SK-N-SH treated with all-trans-retinoic acid at 6 μM for 48 hours (cell line): ENCODE measurements at places on chromosomes 7 and 10.

GRCh38 chr7:21945454-21946221, at the start of gene CDCA7L:
Gene CDCA7L, minus strand, starts transcription at chr7:21945899. Its CDS starts 95 bp downstream, at chr7:21945804.
- peak; percentile 94 for ATAC-seq

DNA sequence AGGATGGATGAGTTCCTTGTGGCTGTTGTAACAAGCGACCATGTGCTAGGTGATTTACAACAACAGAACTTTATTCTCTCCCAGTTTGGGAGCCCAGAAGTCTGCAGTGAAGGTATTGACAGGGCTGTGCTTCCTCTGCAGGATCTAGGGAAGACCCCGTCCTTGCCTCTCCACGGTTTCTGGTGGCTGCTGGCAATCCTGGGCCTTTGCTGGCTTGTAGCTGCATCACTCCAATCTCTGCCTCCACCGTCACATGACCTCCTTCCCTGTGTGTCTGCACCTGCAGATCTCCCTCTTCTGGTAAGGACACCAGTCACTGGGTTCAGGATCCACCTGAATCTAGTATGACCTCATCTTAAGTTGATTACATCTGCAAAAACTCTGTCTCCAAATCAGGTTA, 115.6 kb downstream of the GLRX3 start:
- ATAC-seq, result no peak

DNA sequence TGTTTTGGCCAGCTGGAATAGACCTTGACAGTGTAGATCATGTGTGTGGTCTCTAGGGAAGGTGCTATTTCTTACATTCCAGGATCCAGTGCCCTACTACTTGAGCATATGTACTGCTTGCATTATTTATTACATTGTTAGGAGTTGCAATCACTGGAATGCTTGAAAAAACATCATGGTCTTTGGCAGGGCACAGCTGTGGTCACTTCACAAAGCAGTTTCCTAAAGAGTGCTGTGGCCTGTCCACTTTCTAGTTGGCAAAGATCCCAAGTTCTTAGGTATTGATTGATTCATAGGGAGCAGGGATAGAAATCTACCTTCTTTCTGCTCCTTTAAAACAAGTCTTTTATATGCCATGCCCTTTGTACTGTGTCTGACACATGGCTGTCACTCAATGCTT, 4.6 kb downstream of the C7orf25 start:
- ATAC-seq, result no peak

DNA sequence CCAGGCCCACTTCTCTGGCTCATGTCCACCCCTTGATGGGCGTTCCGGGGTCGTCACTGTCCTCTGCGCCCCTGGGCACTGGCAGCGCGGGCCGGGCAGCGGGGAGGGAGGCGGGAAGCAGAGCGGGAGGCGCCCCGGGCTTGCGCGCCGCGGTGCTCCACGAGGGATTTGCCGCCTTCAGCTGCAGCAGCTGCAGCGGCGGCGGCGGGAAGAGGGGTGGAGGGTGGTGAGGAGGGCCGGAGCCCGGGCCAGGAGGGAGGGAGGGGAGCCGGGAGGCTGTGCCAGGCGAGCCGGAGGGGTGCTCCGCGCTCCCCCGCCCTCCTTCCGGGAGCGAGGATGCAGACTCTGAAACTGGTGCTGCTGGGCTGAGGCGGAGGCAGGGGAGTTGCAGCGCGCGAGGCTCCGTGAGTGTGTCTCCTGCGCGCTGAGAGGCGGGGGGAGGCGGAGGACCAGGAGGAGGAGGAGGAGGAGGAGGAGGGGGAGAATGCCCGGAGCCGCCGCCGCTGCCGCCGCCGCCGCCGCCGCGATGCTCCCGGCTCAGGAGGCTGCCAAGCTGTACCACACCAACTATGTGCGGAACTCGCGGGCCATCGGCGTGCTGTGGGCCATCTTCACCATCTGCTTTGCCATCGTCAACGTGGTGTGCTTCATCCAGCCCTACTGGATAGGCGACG, at the start of gene LHFPL3:
TSS of gene LHFPL3 (plus strand) at position 308 of the 674 bp plus-strand sequence.
- ATAC-seq, result peak; percentile 70

DNA sequence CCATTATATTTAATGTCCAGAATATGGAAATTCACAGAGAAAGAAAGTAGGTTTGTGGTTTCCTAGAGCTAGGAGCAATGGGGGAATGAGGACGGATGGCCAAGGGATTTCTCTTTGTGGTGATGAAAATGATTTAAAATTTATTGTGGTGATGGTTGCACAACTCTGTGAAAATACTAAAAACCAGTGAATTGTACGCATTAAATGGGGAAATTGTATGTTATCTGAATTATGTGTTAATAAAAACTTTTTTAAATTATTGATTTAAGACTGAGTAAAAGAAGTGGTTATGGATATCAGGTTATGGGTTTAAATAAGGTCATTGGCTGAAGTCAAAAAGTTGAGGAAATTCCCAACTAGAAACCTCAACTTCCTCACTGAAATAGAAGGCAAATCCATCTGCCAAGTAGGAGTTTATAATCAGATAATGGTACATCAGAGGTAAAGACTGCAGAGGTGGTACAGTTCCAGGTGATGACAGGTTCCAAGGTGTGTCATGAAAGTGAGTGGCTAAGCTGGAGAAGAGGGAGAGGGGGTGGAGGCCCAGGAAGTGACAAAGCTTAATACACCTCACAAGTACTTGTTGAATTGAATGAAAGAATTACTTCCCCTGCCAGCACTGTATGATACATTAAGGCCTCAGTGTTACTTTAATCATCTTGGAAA, 68.9 kb upstream of the CCDC71L start:
- ATAC-seq, result no peak

DNA sequence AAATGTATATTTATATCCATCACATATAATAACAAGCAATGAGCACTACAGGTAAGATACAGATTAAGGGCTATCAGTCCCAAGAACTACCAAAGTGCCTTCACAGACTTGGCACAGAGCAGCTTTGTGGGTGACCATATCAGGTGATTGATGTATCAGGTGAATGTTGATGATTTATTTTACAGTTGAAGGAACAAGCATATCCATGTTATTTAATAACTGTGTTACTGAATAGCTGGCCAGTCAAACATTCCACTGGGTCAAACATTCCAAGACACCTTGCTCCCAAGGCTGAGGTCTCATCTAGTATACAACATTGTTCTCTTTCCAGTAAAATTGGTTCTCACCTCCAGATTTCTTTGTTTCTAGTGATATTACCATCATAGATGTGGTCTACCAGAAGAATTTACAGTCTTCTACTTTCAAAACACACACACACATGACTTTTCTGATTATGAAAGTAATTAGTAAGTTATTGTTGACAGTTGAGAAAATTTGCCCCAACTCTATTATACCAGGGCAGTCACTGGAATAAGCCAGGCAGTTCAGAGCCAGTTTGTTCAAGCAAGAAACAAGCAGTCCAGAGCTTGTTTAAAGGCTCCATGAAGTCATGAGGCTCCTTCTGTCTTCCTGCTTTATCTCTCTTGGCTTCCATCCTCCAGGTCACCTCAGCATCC, 68.2 kb downstream of the ELAPOR2 start:
- no peak for ATAC-seq

DNA sequence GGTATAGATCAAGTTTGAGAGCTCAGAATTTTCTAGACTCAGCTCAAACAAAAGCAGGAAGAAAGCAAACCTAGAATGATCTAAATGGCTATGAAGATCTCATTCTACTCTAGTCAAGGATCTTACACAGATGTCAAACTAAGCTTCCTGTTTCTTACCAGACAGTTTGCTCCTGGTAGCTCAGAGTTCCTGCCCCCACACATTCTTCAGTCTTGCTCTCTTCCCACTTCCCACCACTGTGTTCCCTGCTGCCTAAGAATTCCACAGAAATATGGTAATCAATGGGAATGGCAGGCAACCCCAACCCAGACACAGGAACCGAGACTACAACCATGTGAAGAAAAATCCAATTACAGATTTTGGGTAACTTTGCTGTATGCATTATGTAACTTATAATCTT, 133.4 kb upstream of the PTN start:
- ATAC-seq, result peak; percentile 60; the same call in 1 of the 3 replicates

DNA sequence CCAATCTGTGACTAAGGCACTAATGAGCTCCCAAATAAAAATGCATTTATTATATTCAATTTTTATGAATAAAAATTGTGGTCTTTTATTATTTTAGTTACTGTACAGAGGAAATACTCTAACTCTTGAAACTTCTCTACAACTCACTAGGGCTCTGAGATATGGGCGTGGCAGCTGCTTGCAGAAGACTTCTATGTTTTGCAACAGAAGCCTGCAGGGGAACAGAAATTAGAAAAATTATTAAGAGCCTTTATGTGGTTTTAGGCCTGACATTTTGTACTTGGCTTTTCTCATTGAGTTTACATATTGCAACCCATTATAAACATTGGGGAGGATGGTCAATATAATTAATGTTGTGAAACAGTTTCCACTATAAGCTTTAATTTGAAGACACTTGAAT, 581.4 kb downstream of the TNS3 start:
- ATAC-seq, result no peak

DNA sequence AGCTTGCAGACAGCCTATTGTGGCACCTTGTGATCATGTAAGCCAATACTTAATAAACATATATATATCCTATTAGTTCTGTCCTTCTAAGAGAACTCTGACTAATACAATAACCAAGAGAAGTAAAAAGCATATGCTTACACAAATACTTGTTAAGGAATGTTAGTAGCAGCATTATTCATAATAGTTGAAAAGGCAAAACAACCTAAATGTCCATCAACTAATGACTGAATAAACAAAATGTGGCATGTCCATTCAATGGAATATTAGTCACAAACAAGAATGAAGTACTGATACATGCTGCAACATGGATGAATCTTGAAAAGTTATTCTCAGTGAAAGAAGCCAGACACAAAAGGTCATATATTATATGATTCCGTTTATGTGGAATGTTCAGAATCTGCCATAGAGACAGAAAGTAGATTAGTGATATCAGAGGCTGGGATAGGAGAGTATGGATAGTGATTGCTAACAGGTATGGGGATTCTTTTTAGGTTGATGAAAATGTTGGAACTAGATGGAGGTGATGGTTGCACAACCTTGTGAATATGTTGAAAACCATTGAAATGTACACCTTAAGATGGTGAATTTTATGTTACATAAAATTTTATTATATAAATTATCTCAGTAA, 112.5 kb upstream of the UNC5B start:
- no peak for ATAC-seq

DNA sequence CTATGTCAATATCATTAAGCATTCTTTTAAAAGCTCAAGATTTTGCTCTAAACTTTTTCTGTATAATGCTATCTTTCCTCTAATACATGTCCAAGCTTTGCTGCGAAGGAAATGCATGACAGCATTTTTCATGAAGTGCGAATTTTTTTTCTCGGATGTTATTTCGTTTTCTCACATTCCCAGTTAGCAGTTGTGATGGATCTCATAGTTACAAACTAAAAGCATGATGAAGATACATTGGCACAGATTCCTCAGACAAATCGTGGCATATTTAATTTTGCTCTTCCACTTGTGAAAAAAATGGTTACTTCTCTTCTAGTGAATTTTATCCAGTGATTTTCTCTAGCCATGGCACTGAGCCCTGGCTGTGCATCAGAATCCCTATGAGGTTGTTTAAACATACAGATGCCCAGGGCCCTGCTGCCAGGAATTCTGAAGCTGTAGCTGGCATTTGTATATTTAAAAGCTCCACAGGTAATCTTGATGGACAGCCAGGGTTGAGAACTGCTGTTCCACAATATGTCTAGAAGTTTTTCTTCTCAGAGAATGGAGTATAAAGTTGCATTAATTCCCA, 299.8 kb upstream of the NEBL start:
- ATAC-seq, result no peak

DNA sequence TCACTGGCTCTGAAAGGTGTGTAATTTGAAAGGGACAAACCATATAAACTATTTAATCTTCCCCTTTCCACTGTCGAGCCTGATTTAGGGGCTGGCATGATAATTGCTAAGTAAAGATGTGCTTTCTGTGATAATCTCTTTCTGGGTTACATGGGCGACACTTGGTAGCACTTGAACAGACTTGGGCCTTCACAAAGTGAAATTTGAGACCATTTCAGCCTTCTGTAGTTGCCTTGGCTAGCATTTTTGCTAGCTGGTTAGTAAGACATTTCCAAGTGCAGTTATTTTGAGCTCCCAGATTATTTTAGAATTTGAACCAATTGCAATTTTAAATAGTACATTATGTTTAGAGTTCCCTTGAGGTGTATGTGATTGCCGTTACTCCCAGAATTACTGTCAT, 432.7 kb upstream of the GALNT17 start:
- no peak for ATAC-seq

DNA sequence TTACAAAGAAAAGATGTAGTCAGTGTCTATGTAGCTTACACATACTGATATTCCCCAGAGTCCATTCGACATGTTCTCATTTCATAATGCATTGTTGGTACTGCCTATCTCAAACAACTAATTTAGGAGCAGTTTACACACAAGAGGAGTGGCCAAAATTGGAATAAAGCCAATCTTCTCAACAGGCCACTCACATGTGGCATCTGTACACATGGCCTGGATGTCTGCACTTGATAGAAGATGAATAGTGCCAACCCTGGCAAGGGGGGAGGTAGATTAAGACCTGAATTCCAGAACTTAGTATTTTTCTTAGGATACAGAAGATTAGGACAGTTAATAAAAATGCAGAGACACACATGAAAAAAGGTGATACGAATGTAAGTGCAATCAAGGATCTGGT, 125.3 kb upstream of the STARD3NL start:
- ATAC-seq, result no peak

- ATAC-seq, result no peak
Measured at GRCh38 chr10:117734731-117735405, 192.3 kb downstream of the EMX2 start.

DNA sequence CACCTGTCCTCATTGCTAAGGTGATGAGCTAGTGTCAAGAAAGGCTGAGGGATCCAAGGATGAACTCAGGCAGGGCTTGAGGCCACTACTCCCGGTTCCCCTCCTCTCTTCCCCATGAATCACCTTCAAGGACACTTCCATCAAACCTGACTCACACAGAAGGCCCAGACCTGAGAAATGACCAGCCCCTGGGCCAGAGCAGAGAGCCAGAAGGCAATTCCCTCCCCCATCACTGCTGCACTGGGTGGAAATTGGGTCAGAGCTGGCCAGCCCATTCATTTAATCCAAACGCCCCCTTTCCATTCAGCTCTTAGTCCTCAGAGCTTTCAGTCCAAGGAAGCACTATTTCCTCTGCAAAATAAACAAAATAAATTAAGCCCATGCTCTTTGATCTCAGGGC, 182.0 kb downstream of the KCNMA1 start:
- ATAC-seq, result no peak; the same call in 2 of the 3 replicates

- peak; percentile 74 for ATAC-seq
Measured at GRCh38 chr7:67625257-67625737, 628.7 kb downstream of the TYW1 start.

DNA sequence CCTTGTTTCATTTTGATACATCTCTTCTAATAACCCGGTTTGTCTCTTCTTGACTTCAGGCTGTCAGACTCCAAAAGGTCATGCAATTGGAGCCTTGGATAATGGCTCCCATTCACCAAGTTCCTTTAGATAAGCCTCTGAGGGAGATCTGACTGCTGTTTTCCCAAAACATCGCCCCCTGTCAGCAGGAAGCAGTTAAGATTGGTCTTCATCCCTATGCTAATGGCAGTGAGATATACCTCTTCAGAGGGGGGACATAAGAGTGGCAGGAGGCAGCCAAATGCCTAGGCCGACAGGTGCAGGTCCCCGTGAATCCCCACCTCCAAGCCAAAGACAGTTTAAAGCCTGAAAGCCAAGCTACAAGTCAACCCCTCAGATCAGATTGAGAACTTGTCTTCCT, 144.6 kb downstream of the WDR11 start:
- ATAC-seq, result no peak

- no peak for ATAC-seq
Measured at GRCh38 chr7:95062901-95063300, 155.5 kb downstream of the PPP1R9A start.

GRCh38 chr7:77565917-77566316, 28.8 kb downstream of the PTPN12 start:
- ATAC-seq, result no peak; the same call in 2 of the 3 replicates
